Stimulated activated CD4-positive, alpha-beta T cell treated with anti-CD3 and anti-CD28 coated beads, Interleukin-15, amount 100 ng/mL, for 24 hours (primary cell): ENCODE measurements at places on chromosomes 6 and 20.

- DNase-seq = no peak
These were observed 316.2 kb downstream of the DHX35 start for GRCh38 chr20:39278230-39278788.

DNA sequence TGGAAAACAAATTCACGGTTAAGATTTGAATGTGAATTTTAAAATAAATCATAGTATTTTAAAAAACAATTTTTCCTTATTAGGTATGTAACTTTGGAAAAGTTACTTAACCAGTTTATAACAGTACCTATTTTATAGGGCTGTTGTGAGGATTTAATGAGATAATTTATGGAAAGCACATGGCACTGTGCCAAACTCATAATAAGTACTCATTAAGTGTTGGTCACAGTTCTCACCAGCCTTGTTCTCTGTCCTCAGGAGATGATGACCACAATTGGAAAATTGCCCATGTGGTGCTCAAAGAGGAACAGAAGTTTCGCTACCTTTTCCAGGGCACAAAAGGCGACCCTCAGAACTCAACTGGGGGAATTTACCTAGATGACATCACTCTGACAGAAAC lies 39.6 kb downstream of the MEP1A start:
- DNase-seq = no peak

DNA sequence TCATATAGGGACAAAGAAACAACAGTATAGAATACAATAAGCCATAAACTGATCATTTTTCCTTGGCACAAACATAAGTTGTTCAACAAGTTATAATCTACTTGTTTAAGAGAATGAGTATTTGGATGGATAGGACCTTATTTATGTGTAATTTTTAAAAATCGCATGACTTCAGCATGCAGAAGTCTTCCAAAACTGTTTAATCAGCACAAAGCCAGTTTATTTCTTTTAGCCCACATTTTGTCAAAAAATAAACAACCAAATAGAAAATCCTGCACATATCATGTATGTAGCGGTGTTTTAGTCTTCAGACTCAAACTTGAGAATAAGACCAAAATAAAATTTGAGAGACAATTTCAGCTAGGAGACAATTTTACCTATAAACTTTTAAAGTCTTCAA lies 304.7 kb downstream of the TRDN start:
- no peak for DNase-seq

GRCh38 chr20:31674895-31675827 lies 37.4 kb downstream of the COX4I2 start:
- peak; percentile 74 for DNase-seq

DNA sequence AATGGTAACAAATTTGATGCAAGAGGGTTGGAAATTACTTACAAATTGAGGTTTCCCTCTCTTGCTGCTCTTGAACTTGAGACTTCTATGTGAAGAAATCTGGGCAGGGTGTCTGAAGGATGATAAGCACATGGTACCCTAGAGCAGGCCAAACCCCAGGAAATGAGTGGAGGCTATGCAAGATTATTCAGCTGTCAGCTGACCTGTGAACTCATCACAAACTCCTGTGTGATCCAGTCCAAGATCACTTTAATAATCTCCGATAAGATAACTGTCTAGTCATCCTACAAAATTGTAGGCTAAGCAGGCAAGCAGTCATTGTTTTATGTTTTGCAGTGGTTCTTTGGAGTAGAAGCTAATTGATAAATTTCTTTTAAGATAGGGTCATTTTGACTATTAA lies 213.1 kb downstream of the BTBD3 start:
- DNase-seq = no peak

GRCh38 chr6:37794825-37795224 lies 24.7 kb upstream of the ZFAND3 start:
- no peak for DNase-seq

GRCh38 chr6:6002005-6002847 lies 4.5 kb downstream of the NRN1 start:
- DNase-seq = no peak

GRCh38 chr6:16438718-16439591 lies 200.6 kb downstream of the GMPR start:
- DNase-seq = peak; percentile 30

- no peak for DNase-seq
These were observed 291.6 kb downstream of the TAF4 start for GRCh38 chr20:61773926-61774587.

DNA sequence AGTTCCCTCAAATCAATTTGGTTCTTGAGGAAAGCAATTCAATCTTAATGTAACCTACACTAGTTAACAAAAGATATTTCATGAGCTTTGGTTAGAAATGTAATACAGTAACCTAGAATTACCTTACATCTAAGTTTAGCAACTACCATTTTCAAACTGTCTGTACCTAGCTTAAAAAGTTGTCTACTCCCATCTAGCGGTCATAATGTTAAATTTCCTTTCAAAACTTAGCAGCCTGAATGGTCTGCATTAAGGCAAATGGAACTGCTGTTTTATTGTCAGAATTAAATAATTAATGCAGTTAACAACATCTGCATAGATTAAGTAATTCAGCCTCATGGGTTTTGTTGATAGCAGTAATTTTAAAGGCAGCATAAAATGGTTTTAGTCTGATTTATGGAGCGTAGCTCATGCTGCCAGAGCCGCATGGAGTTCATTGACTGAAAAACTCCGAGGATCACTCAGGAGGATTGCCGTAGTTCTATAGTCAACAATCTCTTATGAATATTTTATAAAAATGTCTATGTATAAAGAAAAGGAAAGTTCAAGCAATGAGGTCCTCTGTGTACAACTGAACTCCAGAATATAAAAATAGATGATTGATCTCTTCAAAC lies 485.4 kb upstream of the MANEA start:
- no peak for DNase-seq

GRCh38 chr20:31667315-31668285 lies 29.9 kb downstream of the COX4I2 start:
- DNase-seq = no peak

DNA sequence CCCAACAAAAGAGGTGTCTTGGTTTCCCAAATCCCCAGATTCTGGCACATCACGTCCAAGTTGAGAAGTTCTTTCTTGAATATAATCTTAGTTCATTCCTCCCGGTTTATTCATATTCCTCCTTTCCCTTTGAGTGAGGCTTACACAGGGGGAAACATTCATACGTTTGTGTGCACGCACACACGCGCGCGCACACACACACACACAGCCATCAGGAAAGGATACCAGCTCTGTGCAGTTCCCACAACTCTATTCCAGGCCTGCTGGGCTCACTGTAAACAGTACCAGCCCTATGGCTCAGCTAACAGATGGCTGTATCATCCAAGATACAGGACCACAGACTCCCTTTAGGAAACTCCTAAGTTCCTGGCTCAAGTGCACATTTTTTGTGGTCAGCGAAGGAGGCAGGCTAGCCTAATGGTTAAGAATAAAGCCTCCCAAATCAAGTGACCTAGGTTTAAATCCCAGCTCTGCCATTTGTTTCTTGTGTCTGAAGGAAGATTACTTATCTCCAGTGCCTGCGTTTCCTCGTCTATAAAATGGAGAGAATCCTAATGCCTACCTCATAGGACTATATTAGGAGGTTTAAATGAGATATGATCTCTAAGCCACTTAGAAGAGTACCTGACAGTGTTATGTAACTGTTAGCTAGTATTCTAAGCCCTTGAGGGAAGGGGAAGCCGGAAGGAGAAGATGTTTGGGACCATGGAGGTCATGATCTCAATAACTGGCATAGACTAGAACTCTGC lies 3.7 kb upstream of the TAF8 start:
- no peak for DNase-seq

DNA sequence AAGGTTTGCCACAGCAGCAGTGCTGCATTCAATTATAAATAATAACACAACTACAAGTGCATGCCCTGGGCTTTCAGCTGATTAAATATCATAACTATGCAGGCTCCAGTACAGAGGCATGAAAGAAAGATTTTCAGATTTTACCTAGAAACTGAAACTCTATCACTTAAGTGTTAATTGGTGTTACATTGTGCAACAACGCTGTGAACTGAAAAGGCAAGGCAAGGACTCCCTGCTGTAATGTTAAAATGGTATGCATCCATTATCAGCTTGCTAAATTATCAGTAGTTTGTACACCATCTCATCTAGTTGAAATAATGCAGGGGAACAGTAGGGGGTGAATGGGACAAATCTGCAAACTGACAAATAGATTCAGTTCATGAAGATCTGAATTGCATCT lies 976.7 kb upstream of the MANEA start:
- no peak for DNase-seq

DNA sequence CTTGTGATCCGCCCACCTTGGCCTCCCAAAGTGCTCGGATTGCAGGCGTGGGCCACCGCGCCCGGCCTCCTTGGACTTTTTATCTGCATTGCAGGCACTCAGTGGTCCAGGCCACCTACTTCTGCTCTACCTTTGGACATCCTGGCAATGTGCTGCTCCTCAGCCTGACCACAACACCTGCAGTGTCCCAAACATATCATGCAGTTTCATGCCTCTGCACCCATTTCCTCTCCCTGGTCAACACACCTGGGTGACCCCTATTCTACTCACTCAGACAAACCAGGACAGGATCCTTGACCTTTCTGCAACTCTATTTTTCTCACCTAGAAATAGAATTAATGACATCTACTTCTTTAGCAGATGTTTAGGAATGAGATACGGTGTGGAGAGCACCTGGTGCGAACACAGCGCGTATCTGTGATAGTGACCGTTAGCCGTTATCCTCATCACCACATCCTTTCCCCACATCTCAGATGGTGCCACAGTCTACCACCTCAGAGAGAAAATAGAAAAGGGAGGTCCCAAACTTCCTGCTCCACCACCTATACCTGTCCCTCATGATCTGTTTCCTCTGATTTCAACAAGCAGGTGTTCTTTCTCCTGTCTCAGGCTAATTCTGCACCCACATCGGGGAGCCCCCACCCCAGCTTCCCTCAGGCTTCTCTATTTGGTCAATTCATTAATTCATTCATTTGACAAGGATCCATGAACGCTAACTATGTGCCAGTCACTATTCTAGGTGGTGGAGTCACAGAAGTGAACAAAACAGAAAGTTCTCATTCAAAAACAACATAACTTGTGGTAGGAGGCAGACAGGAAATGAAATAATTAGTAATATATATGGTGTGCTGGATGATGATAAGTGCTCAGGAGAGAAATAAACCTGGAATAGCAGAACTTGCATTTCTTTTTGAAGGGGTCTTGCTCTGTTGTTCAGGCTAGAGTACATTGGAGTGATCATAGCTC lies 4.3 kb upstream of the BTN3A2 start:
- no peak for DNase-seq

GRCh38 chr6:102015431-102015830 lies 621.9 kb downstream of the GRIK2 start:
- no peak for DNase-seq

DNA sequence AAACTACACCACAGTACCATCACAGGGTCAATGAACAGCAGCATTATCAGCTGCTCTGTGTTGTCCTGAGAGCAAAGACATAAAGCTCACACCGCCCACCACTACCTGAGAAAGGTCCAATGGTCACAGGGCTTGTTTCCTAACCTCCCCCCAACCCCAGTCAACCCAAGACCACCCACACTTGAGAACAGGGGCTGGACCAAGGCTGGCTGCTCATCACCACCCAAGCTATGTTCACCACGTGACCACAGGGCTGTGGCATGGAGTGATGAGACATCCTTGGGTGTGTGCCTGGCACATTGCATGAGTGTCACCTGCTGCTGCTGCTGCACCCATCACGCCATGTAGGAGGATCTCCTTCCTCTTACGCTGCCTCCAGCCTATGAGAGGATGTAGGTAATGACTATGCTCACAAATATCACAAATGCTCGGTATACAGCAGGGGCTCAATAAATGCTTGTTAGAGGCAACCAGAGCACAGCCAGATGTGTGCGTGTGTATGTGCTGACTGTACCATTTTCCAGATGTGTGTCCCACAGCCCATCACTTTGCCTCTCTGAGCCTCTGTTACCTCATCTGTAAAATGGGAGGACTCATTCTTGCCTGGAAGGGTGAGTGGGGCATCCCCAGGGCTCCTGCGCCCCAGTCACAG lies 23.3 kb upstream of the SIRPA start:
- no peak for DNase-seq

DNA sequence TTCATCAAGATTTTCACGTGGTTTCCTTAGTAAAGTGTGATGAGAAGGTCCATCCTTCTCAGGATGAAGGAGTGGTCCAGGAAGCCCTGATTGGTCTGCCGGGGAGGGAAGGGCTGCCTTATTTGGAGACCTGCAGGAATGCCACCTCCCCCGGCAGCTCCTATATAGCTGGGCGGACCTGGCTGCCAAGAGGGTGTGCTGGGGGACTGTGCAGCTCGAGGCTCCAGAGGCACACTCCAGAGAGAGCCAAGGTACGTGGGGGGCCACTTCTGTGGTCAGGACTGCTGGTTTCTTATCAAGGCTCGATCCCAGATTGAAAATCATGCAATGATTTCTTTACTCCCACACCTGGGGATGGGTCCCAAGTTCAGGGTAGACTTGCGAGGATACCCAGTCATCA lies at the start of gene PRND:
TSS of gene PRND (plus strand) at position 191 of the 400 bp plus-strand sequence. CDS start 2,643 bp downstream, outside the sequence.
- no peak for DNase-seq

- DNase-seq = no peak
These were observed 66.9 kb downstream of the RIPOR3 start for GRCh38 chr20:50624351-50625016.

- DNase-seq = no peak
These were observed 159.0 kb downstream of the TRIM27 start for GRCh38 chr6:28764761-28765282.

GRCh38 chr6:26231006-26231587 lies 133.9 kb upstream of the BTN3A2 start:
- no peak for DNase-seq

GRCh38 chr6:149717255-149717587 lies 680 bp downstream of the LATS1 start:
- DNase-seq = no peak

GRCh38 chr6:85348643-85349042 lies 101.2 kb upstream of the NT5E start:
- DNase-seq = no peak

DNA sequence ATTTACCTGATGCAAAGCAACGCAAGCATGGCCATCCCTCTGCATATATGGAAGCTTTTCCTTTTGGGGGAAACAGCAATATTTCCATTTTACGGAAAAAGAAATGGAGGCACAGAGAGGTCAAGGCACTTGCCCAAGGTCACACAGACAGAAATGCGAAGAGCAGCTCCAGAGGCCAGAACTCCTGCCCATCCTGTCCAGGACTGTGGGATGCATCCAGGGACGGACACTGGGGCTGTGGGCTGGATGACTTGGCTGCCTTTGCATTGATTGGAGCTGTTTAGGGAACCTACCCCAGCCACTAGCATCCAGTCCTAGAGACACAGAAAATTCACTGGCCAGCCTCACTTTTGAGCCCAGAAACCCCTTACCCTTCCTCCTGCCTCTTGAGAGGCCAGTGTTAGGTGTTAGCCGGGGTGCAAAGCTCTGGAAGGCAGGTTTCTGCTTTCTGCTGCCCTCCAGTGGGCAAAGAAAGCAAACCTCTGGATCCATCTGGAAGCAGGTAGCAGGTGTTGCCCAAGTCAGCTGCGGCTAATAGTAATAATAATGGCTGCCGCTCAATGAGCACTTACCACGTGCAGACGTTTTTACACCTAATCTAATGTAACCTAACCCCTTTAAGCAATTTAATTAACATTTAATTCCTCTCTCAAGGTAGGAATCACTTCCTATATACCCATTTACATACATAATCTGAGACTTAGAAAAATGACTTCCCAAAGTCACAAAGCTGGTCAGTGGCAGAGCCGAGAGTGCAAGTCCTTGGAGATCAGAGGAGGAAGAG lies 31.7 kb upstream of the CCN5 start:
- DNase-seq = peak; percentile 67

- no peak for DNase-seq
These were observed 27.8 kb upstream of the FAM110A start for GRCh38 chr20:805713-806112.

- no peak for DNase-seq
These were observed 34.9 kb downstream of the PTPN1 start for GRCh38 chr20:50545126-50545525.
